Activated CD8-positive, alpha-beta T cell treated with anti-CD3 and anti-CD28 coated beads, Interleukin-2, amount 10 ng/mL, durations not matched to agents 7 days and 5 days (primary cell): ENCODE measurements at places on chromosomes 12 and 14. TPM values are rescaled to one million over a fixed set of nuclear protein-coding genes. Genes with fewer than 3 reads are reported as not detected.

KRT6C gene
- not detected for total RNA-seq

PLA2G1B gene
- total RNA-seq = not detected

EML1 gene
- total RNA-seq = not detected

SLC7A8 gene
- 0.57 TPM for total RNA-seq

RD3L gene
- not detected for total RNA-seq

TMEM179 gene
- not detected for total RNA-seq

TIGAR gene
- total RNA-seq = 14.7 TPM

GLT8D2 gene
- not detected for total RNA-seq

PAX9 gene
- not detected for total RNA-seq

CLEC6A gene
- not detected for total RNA-seq

DIO2 gene
- total RNA-seq = not detected

SPTB gene
- total RNA-seq = not detected

ESR2 gene
- total RNA-seq = 0.16 TPM

TAS2R8 gene
- total RNA-seq = not detected

SYCP3 gene
- total RNA-seq = 2.0 TPM

LRCOL1 gene
- not detected for total RNA-seq

CD69 gene
- 115 TPM for total RNA-seq

GPR132 gene
- 40.4 TPM for total RNA-seq
